ENCODE measurements at places on chromosomes 7 and 10. TPM values are rescaled to one million over a fixed set of nuclear protein-coding genes. Genes with fewer than 3 reads are reported as not detected.

DNA sequence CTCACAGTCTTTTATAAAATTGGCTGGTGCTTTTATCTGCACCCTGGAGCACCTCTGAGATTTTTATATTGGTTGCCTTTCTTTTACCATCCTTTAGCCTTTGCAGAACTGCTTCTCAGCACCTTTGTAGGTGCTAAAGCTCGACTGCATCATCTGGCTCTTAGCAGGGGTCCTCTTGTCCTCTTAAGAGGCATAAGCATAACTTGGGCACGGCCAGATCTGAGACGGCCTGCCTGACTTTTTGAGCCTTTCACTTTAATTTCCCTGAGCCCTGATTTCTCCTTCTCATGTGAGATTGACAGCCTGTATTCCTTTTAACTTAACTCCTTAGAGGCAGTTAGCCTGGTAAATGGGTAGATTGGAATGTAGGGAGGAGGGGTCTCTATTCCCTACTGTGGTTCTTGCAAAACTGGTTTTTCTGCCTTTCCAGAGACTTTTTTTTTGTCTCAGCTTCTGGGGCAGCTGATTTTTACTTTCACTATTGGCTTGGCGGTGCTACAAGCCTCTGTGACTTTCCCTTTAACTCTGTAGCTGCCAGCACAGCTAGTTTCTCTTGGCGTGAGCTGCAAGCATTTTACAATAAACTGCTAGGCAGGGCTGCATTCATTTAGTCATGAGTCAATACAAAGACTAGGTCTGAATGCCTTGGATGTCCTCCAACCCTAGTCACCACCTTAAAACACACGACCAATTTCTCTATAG, 24.0 kb downstream of the ZPBP start:
- peak; percentile 76 for DNase-seq

DNA sequence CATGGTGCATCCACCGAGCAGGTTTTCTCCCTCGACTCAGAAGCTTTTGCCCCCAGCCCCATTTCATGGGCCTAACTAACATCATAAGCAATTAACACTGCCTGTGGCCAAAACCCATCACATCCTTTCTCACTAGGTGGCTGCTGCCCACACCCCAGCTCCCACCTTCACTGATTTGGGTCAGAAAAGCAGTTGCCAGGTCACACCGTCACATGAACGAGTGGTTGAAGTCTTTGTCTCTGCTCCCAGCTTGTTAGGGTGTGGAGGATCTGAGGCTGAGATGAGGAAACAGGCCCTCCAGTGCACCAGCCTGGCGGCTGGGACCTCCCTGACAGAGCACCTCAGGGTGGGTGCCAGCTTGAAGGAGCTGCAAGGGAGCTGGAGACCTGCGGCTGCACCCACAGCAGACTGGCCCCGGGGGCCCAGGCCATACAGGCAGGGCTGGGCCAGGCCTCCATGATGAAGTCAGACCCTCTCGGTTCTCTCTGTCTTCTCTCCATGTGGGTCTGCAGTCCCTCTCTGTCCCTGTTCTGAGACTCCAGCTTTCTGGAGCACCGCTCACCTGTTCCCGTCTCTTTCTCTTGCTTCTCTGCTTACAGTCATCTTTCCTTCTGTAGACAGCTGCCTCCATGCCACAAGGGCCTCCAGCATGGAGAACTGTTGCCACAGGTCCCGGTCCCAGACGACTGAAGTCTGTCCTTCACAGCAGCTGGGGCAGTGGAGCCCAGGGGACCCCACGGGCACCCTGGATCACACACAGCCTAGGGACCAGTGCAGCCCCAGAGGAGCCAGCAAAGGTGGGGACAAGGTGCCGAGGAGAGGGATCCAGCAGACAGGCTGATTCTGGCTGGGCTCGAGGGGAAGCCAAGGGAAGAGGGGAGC, 13.8 kb upstream of the INPP5A start:
- DNase-seq = no peak

- DNase-seq = no peak
Measured at GRCh38 chr7:18962031-18962430, 155.4 kb downstream of the TWIST1 start.

GRCh38 chr10:110725801-110726630, 81.9 kb downstream of the RBM20 start:
- DNase-seq = no peak

CFAP69 gene
- 19.1 TPM for total RNA-seq

Data from urinary bladder (tissue), 4 donors.